Inflammatory macrophage (primary cell): ENCODE measurements at places on chromosomes 12 and 14.

GRCh38 chr12:117111821-117112595 lies 12.8 kb upstream of the TESC start:
- no peak for DNase-seq

- DNase-seq: no peak
Measured at GRCh38 chr12:31386364-31386777, 60.4 kb upstream of the SINHCAF start.

- peak; percentile 57 for DNase-seq
Measured at GRCh38 chr12:45216230-45216982, 511 bp downstream of the ANO6 start.

DNA sequence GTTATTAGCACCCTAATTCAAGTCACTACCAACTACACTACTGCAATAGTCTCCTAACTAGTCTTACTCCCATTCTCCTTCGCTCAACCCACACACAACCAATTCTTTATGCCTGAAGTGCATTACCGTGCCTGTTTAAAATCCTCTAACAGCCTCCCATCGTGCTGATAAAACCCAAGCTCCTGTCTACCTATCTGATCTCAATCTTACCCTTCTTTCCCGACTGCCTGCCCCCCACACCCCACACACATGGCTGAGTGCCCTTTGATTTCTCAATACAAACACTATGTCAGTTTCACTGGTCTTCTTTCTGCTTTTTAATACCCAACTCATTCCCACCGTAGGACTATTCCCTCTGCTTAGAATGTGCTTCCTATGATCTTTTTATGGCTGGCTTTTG lies 59.9 kb downstream of the SPPL3 start:
- DNase-seq: no peak

GRCh38 chr12:121241156-121241970 lies 31.4 kb downstream of the P2RX4 start:
- peak; percentile 31 for DNase-seq

GRCh38 chr12:58732894-58733293 lies 187.4 kb downstream of the LRIG3 start:
- no peak for DNase-seq

DNA sequence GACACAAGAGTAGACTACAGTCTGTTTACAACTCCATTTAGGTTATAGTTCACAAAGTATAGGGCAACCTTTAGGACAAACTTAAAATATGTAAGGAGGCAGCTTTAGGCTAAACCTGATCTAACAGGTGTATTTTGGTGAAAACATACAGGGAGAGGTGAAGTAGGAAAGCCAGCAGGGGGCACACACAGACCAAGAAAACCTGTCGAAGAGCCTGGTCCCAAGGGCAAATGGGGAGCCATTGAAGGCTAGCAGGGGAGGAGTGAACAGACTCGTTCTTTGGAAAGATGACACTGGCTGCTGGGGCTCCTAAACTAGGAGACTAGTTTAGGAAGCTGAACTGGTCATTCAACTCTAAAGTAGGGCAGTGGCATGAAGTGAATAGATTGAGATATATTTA lies 138.8 kb upstream of the WSCD2 start:
- DNase-seq: peak; percentile 4
